ENCODE measurements at places on chromosomes 2 and 18.

GRCh38 chr2:74233648-74234047, 35.2 kb downstream of the MTHFD2 start:
- DNase-seq: no peak

GRCh38 chr2:48886919-48887318, 131.4 kb upstream of the LHCGR start:
- DNase-seq: no peak

GRCh38 chr2:135948642-135949355, 36.6 kb downstream of the DARS1 start:
- DNase-seq: no peak

- no peak for DNase-seq
Measured at GRCh38 chr18:3008541-3008940, 4.4 kb downstream of the LPIN2 start.

All from stimulated activated CD4-positive, alpha-beta T cell treated with anti-CD3 and anti-CD28 coated beads, Interleukin-1b, Interleukin-23, amount 100 ng/mL, for 48 hours (primary cell).